ENCODE measurements at places on chromosomes 1 and 21.

GRCh38 chr1:48092401-48092800 is 95.2 kb upstream of the TRABD2B start:
- no peak for DNase-seq

GRCh38 chr1:29123053-29123886 is 433 bp downstream of the TMEM200B start:
- no peak for DNase-seq

DNA sequence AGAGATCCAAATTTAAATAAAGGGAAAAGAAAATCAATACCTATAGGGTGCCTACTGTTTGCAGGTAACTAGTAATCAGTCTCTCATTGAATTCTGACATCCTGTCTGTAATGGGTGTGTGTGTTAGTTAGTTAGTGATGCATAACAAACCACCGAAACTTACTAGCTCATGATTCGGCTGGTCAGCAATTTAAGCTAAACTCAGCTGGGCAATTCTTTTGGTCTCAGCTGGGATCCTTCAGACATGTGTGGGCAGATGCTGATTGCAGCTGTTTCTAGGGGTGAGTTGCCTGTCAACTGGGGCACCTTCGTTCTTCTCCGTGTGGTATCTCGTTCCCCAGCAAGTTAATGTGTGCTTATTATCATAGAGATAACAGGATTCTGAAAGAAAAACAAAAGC is 40.2 kb upstream of the ZNF124 start:
- DNase-seq = no peak

DNA sequence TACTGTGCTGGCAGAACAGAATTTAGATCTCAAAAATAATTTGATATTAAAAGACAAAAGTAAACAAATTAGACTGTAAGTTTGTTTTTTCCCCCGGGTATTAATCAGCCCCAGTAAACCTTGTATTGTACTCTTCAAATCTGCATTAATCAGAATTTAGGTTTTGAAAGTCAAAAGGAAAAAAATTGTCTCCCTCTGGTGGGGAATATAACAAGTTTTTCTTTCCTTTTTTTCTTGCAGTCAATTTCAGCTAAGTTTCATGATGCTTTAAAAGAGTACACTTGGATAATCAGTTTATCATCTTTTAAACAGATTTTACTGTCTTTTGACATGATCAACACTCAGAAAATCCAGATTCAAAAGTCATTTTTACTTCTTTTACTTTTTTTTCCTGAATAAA is 134.5 kb upstream of the PKN2 start:
- no peak for DNase-seq

DNA sequence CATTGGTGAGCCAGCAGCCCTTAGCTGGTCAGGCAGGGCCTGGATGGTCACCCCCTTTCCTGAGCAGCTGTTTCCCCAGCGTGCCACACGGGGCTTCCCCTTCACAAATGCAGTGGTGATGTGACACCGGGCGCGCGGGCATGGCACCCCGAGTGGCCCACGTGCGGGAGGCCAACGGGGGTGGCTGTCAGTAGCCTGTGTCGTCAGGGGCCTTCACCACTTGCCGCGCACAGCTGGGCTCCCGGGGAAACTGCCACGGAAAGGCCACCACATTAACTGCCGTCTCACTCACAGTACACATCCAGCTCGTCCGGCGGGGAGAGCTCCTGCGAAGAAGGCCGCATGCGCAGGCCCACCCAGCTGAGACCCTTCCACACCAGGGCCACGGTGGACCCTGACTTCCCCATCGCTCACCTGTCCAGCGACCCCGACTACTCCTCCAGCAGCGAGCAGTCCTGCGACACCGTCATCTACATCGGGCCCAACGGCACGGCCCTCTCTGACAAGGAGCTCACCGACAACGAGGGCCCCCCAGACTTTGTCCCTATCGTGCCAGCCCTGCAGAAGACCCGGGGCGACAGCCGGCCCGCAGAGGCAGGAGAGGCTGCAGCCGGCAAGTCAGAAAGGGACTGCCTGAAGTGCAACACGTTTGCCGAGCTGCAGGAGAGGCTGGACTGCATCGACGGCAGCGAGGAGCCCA is 530.5 kb downstream of the KIF26B start:
- DNase-seq = no peak
